ENCODE measurements at places on chromosomes 13 and 19. TPM values are rescaled to one million over a fixed set of nuclear protein-coding genes. Genes with fewer than 3 reads are reported as not detected.

The CABP5 gene
- not detected for total RNA-seq

The RFPL4A gene
- total RNA-seq = not detected

GRCh38 chr13:73065665-73066340 is 7.0 kb downstream of the KLF5 start:
- no peak for DNase-seq

- DNase-seq = peak; percentile 85
Measured at GRCh38 chr13:42041011-42041683, 7.3 kb upstream of the DGKH start.

The AXL gene
- 147 TPM for total RNA-seq

DNA sequence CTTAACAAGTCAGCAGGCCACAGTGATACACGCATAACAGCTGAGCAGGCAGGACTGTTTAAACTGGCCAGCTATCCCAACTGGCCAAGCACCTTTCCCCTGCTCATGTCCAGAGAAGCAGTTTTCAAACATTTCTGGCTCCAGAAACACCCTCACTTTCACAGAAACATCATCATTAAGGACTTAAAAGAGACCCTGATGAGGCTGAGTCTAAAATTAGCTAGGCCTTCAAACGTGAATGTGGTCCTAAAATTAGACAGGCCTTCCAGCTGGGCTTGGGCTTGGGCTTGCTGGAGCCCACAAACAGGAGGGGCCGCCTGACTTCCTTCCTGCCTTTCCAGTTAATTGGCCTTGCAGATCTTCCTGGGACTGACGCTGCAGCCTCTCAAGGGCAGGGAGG is 334.2 kb downstream of the DNAJC15 start:
- DNase-seq = no peak

GRCh38 chr19:40511487-40511886 is 44.7 kb downstream of the SPTBN4 start:
- no peak for DNase-seq

The KLHL1 gene
- total RNA-seq = not detected

The FFAR3 gene
- total RNA-seq = 0.14 TPM

DNA sequence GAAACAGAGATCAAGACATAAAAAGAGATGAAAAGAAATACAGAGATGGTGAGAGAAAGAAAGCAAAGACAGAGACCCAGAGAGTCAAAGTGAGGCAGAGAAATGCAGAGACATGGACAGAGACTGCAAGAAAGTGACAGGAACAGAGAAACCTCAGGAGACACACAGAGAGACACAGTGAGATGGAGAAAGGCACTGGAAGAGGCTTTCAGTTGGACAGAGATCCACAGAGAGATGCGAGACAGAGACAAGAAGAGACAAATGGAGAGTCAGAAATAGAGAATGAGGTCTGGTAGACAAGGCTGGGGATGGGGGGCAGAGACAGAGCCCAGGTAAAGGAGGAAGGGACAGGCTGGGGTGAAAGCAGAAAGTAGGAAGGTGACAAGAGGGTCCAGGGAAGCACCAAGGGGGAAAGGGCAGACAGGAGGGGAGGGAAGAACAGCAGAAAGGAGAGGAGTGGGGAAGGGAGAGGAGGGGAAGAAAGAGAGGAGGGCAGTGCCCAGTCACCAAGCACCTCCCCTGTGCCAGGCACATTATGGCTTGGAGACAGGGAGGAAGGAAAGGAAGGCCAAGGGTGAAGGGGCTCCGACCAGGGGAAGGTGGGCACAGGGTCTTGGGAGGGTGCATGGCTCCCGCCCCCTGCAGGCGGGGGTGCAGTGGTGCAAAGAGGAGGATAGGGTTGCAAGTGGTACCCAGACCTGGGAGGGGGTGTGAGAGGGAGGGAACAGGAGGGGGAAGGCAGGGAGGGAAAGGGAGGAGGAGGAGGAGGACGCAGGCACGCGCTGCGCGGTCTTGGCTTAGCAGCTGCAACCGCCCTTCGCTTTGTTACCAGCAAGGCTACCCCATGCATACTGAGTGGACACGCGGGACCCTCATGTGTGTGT is 38.4 kb downstream of the DEDD2 start:
- no peak for DNase-seq

The UPK1A gene
- total RNA-seq = 0.19 TPM

The CCDC122 gene
- 9.9 TPM for total RNA-seq

The DHDH gene
- total RNA-seq = not detected

- DNase-seq = peak; percentile 90
Measured at GRCh38 chr13:29925457-29926097, 75.2 kb upstream of the UBL3 start.

The CACNG7 gene
- not detected for total RNA-seq

The ZNF93 gene
- 4.5 TPM for total RNA-seq

The ZNF526 gene
- total RNA-seq = 8.7 TPM

DNA sequence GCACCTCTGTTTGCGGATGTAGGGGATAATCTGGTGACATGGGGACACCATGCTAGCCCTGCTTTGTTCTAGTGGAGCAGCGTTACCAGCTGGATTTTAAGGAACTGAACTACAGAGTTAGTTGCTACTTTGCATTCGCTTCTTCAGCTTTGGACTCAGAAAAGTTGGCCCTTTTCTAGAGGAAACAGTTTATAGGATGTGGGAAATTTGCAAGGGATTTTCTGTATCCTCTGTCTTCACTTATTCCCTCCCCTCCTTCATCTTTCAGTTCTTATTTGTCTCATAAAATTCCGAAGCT is 2.1 kb downstream of the GATAD2A start:
- no peak for DNase-seq

DNA sequence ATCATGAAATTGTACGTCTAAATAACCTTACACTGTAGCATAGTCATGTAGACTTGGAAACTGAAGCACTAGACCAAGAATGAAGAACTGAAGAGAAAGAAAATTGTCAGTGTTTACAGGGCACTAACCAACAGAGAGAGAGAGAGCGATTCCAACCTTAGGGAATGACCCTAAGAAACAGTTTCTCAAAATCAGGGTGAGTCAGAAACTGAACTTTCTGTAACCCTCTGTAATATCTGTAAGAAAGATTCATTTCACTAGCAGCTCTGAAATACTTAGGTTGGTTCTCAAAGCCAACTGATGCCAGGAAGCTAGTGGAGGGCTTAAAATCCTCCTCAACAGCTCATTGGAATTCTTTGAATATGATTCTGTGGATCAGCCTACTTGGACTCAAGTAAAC is 936.9 kb downstream of the EFNB2 start:
- DNase-seq = no peak

DNA sequence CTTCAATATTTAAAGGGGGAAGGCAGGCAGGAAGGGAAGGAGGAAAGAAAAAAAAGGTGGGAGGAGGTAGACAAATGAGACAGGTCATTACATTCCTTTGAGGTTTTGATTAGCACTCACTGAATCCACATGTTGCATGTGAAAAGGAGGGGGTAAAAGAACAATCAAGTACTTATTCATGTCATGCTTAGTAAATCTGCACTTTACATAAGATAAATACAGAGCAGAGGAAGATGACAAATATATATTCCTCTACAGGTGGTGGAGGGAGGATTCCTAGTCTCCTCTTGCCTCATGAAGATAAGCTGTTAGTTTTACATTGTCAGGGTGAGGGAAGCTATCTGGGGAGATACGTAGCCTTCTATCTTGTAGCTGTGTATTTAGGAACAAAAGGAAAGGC is 1645.4 kb upstream of the SPRY2 start:
- DNase-seq = no peak

The OR4F17 gene
- total RNA-seq = not detected

- no peak for DNase-seq
Measured at GRCh38 chr19:609004-609346, 19.3 kb downstream of the HCN2 start.

The SHANK1 gene
- total RNA-seq = 0.37 TPM

The ICAM3 gene
- total RNA-seq = 7.9 TPM

The PEX11G gene
- total RNA-seq = 2.7 TPM

The LAIR1 gene
- 18.3 TPM for total RNA-seq

DNA sequence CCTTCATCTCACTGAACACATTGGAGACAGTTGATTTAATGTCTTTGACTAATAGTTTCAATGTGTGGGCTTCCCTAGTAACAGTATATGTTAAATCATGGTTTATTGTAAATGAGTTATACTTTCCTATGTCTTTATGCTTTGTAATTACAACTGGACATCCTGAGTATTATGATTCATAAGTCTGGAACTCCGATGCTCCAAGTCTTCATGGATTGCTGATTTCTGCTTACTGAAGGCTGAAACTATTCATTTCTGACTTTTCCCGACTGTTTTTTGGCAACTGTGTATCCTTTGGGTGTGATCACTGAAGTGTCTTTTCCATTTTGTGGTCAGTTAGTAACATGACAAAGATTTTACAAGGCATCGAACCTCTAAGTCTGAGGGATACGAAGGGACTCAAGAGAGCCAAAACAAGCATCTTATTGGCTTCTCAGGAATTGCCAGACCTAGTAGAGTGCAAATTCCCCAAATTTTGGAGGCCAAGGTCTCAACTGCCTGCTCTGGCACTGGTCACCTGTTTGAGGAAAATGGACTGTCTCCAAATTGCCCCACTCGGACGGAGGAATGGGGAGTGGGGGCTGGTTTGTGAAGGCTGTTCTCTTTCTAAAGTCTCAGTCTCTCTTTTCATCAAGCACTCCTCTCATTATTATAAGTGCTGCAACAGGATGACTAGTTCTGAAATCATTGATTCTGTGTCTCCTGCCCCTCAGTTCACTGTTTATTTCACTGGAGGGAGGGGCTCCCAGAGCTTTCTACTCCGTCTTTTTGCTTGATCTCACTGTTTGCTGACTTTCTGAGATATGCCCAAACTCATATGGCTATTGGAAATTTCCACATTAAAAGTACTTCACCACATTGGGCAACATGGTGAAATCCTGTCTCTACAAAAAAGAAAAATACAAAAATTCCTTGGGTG is 20.2 kb upstream of the CD70 start:
- no peak for DNase-seq

The SMIM24 gene
- total RNA-seq = not detected

DNA sequence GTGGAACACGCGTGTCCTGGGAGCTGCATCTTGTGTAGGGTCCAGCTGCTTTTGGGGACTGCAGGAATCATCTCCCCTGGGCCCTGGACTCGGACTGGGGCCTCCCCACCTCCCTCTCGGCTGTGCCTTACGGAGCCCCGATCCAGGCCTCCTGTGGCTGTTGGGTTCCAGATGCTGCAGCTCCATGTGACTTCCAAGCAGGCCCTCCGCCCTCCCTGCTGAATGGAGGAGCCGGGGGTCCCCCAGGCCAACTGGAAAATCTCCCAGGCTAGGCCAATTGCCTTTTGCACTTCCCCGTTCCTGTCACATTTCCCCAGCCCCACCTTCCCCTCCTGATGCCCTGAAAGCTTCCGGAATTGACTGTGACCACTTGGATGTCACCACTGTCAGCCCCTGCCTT is 6.2 kb upstream of the PGLS start:
- DNase-seq = no peak

DNA sequence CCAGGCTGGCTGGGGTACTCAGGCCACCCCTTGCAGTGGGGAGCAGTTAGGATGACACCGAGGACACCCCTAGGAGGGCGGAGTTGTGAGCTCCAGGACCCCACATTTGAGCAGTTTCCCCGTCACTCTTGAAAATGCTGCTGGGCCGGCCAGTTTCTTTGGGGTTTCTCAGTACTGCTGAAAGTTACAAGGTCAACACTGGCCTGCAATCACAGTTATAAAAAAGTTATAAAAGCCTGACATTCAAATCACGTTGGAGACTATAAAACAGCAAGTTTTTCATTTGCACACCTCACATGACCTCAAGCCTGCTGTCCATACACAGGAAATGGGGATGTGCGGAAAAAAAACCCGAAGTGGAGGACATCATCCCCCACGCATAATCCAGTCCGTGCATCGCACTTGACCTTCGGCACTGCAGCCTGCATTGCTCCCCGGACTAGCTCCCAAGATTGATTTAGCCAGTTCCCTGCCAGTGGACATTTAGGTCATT is 27.0 kb downstream of the DNM2 start:
- DNase-seq = no peak

- no peak for DNase-seq
Measured at GRCh38 chr19:47512183-47512947, 2.5 kb downstream of the NAPA start.

DNA sequence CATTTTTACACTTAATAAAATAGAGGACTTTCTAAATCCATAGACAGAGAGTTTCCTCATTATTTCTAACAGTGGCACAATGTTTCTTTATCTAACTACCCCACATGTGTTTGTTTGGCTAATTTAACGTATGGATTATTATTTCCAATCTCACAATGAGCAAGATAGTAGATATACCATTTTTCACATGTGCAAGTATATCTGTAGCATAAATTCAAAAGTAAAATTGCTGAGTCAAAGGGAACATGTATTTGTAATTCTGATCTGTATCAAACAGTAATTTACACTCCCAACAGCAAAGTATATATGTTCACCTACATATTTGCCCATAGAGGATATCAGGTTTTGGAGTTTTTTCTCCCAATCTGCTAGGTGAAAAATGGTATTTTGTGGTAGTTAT is 18.3 kb downstream of the MAST1 start:
- no peak for DNase-seq

The ZNF726 gene
- 2.8 TPM for total RNA-seq

All from posterior vena cava (tissue), 2 donors.